RWPE2 (cell line): ENCODE measurements at places on chromosomes 1 and 21.

DNA sequence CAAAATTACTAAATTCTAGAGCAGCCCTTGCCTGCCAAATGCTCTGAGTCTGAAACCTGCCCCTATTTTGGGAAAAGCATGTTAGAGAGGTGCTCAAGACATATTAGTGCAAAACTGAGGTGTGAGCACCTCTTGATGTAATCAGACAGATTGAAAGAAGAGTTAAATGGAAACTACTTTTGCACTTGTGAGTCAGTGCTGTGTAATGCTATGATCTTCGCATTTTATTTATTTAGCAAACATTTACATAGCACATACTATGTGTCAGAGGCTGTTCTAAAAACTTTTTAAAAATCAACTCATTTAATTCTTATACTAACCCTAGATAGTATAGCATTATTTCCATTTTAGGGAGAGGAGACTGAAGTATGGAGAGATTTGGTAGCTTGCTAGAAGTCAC lies 138.1 kb downstream of the ELAVL4 start:
- DNase-seq: no peak

DNA sequence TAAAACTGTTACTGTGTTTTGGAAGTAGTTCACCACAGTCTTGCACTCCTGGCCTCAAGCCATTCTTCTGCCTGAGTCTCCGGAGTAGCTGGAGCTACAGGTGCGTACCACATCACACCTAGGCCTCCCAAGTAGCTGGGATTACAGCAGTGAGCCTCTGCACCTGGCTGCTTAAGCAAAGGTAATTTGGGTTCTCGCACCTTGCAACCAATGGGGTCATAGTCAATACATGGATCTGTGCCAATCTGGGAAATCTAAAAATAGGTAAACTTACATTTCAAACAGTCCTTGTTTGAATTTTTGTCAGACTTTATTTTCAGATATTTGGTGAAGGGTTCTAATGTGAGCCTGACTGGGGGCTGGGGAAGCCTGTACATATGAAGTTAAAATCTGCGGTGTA lies 466.5 kb downstream of the PCP4 start:
- no peak for DNase-seq

- no peak for DNase-seq
Measured at GRCh38 chr1:205141236-205142101, 19.7 kb upstream of the RBBP5 start.

- DNase-seq: no peak
Measured at GRCh38 chr1:68051475-68051874, 1.0 kb upstream of the DIRAS3 start.

GRCh38 chr21:42214921-42215320 lies 4.0 kb upstream of the ABCG1 start:
- peak; percentile 28 for DNase-seq

DNA sequence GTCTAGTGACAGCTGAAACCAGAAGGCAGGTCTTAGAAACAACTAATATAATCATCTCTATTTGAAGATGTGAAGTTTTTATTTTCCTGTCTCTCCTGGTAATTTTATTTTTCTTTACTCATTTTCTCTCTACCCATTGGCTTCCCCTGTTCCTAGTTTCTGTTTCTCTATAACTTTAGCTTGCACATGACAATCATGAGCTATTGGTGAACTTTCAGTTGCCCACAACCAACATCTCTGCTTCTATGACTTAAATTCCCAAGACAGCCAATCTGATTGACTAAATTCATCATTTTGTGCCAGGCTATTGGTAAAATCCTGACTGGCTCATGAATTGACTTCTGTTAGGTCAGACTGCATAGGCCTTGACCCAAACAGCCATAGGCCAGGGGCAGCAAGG lies 13.7 kb upstream of the ACADM start:
- no peak for DNase-seq

- no peak for DNase-seq
Measured at GRCh38 chr1:39926820-39927219, 25.1 kb upstream of the MYCL start.

- DNase-seq: no peak
Measured at GRCh38 chr21:37060296-37060695, 12.6 kb downstream of the PIGP start.

DNA sequence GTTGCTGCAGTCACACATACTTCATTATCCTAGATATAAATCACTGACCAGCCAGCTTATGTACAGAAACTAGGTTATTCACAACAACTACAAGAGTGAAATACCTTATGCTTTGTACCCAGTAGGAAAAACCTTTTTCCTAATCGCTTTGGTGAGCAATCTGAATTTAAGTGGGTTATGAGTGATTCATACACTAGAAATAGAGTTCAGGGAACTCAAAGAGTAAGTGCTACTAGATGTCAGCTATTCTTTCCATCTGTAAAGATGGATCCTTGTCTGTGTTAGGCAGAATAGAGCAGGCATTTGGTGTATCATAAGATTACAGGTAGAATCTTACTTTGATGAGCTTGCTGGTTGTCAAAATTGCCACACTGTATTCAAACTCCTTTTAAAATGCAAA lies 101.9 kb downstream of the ZNF644 start:
- DNase-seq: no peak

GRCh38 chr1:3772715-3773571 lies at the start of gene SMIM1:
SMIM1 (plus strand) TSS chr1:3772749; CDS start chr1:3775374, 2,625 bp downstream.
- DNase-seq: no peak

GRCh38 chr1:26034504-26035202 lies 11.3 kb downstream of the SLC30A2 start:
- no peak for DNase-seq

GRCh38 chr1:186530109-186530508 lies 69.2 kb upstream of the PDC start:
- DNase-seq: no peak

GRCh38 chr1:78095593-78095992 lies 49.8 kb downstream of the GIPC2 start:
- DNase-seq: no peak

- DNase-seq: peak; percentile 73
Measured at GRCh38 chr1:209657140-209657879, 5.1 kb upstream of the LAMB3 start.

DNA sequence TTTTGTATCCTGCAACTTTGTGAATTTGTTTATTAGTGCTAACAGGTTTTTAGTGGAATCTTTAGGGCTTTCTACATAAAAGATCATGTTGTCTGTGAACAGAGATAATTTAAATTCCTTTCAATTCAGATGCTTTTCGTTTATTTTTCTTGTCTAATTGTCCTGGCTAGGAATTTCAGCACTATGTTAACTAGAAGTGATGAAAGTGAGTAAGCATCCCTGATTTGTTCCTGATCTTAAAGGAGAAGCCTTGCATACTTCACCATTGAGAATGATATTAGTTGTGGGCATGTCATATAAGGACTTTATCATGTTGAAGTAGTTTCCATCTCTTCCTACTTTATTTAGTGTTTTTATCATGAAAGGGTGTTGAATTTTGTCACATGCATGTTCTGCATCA lies 23.6 kb upstream of the TRIM67 start:
- DNase-seq: no peak

DNA sequence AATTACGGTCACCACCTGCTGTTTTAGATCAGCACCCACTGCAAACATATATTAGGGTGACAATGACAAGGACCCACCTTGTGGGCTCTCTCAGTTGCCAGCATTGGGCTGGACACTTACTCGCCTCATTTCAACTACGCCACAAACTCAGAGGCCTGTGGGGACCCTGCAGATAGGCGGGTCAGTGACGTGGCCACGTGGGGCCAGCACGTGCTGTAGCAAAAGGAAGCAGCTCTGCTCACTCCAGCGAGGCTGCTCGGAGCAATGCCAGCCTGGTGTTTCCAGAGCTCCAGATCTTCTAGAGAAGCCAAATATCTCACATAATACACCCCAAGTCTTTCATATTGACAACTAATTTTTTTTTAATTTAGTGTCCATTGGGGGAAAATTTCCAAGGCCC lies 76.7 kb upstream of the TMEM51 start:
- DNase-seq: no peak

DNA sequence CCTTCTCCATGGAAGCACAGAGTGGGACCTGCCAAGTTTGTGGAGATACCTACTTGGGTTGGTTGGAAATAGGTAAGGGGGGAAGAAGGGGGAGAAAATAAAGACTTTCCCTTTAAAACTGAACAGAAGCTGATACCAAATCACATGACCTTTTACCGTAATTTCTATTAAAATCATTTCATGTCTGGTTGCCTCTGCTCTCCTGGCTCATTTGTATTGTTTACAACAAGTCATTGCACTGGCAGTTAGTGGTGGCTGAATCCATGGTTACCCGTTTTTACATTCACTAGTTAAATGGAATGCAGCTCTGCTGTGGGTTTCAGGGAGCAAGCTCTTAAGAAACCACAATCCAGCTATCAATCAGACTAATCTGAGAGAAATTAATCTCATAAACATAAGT lies 353.7 kb upstream of the ESRRG start:
- no peak for DNase-seq

GRCh38 chr21:32372755-32373154 lies 20.1 kb downstream of the URB1 start:
- no peak for DNase-seq

DNA sequence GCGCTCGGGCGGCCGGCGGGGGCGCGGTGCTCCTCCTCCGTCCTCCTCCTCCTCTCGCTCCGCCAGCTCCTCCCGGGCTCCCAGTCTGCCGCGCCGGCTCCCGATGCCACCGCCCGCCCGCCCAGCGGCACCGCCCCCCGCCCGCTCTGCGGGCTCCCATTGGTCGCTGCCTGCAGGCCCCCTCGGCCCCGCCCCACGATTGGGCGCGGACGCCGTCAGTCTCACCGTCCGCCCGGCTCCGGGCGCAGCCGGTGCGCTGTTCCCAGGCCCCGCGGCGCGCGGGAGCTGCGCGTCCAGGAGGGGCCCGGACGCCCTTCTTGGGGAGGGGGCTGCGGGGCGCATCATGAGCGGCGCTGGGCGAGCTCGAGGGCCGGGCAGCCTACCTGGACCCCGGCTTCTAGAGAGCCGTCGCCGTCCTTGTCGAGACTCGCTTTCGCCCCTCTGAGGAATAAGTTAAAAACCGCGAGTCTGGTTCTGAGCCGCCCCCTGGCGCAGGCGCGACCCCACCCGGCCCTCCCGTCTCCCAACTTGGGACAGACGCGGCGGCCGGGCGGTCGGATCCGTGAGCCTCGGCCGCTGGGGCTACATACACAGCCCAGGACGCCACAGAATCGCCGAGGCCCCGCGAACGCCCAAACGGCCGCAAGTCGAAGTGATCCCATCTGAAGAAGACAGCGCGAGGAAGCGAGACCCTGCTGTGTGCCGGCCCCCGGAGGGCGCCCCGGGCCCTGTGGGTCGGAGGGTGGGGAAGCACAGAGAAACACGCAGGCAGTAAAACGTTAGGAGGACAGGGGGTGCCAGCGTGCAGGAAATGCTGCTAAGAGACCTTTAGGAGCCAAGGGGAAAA lies at the start of gene SIPA1L2:
Gene SIPA1L2, minus strand, starts transcription at position 87 of the 847 bp plus-strand sequence. CDS start 114,794 bp downstream, outside the sequence.
- DNase-seq: peak; percentile 77

DNA sequence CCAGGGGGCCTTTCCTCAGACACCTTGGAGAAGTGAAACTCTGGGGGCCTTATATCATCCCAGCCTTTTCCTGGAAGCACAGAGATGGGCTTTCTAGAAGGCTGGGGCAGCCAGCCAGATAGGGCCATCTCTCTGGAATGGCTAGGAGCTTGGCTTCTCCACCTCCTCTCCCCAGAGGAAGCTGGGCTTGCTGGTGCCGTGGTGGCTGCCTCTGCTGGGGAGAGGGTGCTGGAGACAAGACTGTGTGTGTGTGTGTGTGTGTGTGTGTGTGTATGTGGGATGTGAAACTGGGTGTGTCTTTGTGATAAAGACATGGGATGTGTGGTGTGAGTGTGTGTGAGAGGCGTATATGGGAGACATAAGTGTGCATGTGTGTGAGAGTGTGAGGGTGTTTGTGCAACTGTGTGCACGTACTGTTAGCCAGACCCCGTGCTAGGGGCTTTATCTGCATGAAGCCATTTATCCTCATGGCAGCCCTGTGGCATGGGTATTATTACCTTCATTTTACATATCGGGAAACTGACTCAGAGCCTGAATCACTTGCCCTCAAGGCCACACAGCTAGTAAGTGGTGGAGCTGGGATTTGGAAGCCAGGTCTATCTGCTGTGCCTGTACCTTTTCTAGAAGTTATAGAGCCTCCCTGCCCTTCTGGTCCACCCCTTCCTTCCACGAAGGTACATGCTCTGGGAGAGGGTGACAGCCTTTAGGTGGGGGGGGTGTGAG lies 44.2 kb downstream of the PTPRU start:
- DNase-seq: no peak

DNA sequence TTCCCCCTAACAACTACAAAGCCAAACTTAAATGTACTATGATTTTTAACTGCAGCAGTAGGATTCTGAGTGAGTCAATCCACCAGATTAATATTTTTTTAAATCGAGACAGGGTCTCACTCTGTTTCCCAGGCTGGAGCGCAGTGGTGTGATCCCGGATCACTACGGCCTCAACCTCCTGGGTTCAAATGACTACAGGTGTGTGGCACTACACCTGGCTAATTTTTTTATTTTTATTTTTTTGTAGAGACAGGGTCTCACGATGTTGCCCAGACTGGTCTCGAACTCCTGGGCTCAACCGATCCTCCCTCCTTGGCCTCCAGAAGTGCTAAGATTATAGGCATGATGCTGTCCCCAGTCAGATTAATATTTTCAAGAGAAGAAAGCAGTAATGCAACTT lies 88.1 kb downstream of the SLC45A1 start:
- no peak for DNase-seq

GRCh38 chr1:60895252-60895651 lies 187.1 kb upstream of the NFIA start:
- no peak for DNase-seq

GRCh38 chr1:80994934-80995333 lies 805.8 kb upstream of the ADGRL2 start:
- no peak for DNase-seq

DNA sequence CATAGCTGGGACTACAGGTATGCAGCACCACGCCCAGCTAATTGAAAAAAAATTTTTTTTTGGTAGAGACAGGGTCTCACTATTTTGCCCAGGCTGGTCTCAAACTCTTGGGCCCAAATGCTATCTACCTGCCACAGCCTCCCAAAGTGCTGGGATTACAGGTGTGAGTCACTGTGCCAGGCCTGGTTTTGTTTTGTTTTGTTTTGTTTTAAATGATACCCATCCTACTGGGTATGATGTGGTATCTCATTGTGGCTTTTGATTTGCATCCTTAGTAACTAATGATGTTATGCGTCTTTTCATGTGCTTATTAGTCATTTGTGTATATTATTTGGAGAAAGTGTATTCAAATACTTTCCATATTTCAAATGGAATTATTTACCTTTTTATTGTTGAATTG lies 142.3 kb downstream of the VPS13D start:
- no peak for DNase-seq

GRCh38 chr1:168732736-168733135 lies 3.7 kb upstream of the DPT start:
- no peak for DNase-seq

- no peak for DNase-seq
Measured at GRCh38 chr1:79657951-79658658, 651.6 kb upstream of the ADGRL4 start.
